Fibroblast of villous mesenchyme (primary cell): ENCODE measurements at places on chromosomes 12 and 14. TPM values are rescaled to one million over a fixed set of nuclear protein-coding genes. Genes with fewer than 3 reads are reported as not detected.

LETMD1 gene
- total RNA-seq = 23.7 and 25.8 TPM in 2 replicates

DNA sequence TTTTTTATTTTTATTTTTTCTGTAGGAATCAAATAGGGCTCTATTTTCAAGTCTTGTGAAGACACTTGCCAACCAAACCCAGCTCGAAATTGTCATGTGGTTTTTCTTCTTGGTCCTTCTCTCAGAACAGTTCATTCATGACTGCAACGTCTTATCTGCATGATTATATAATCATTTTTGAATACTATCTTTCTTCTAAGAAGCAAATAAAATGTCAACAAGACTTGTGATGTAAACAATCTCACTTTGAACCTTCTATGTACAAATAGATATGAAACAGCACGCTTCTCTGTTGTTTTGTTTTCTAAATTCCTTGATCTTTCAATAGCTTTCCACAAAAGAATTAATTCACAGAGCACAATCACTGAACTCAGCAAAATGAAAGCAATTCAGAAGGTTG, 320.7 kb downstream of the SOX5 start:
- DNase-seq = no peak

GRCh38 chr12:5403411-5403810, 28.5 kb upstream of the NTF3 start:
- no peak for DNase-seq

DNA sequence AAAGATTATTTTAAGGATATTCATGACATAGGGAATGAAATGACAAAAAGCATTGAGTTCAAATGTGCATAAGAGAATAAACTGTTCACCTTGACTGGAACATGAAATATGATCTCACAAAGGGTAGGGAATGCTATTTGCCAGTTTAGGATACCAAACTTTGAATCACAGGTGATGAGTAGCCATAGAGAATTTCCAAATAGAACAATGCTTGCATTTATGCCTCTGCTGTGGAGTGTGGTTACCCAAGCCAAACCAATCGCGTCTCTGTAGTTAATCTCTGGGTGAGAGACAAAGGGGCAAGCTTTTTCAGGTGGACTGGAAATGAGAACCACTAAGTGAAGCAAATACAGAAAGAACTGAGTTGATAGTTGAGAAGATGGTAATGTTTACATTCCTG, 371.1 kb upstream of the RPL10L start:
- DNase-seq = no peak

GRCh38 chr12:121514184-121514742, 66.6 kb downstream of the KDM2B start:
- DNase-seq = no peak

DNA sequence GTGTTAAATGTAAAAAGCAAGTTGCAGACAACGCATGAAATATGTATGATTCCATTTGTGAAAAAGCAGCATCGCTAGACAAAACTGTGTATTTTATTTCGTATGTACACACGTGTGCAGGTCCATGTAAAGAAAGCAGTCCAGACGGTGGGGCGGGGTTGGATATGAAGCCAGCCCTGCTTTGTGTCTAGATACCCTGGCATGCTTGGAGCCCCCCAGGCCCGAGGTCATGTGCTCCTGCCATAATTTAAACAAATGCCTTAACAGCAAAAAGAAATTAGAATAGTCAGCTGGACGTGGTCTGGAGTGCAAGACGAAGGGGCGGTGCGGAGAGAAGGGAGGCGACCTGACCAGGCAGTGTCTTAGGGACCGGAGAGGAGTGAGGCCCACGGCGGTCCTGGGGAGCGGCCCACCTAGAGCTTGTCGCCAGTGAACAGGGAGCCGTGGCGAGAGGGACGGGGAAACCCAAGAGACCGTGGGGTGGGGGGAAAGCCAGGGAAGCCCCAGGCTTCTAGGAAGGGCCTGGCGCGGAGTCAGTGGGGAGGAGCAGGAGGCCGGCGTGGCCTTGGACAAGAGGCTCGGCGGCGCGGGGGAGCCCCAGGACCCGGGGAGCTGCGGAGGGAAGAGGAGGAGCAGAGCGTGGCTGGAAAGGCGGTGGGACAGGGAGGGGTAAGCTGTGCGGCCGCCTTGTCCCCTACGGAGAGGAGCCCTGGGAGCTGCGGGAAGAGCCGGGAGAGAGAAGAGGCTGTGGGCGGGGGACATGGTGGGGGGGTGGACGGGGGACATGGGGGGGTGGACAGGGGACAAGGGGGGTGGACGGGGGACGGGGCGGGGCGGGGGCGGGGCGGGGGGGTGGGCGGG, 118.5 kb upstream of the C14orf180 start:
- DNase-seq = no peak

- DNase-seq = peak; percentile 79
Observed at GRCh38 chr12:31369712-31370521, 44.0 kb upstream of the SINHCAF start.
